ENCODE measurements at places on chromosomes 7 and 10. TPM values are rescaled to one million over a fixed set of nuclear protein-coding genes. Genes with fewer than 3 reads are reported as not detected.

Gene TBXAS1
- 1.1 TPM for total RNA-seq

- H3K36me3 ChIP-seq: no peaks in the 10 kb centered on the region
- peaks cover 69% of the 10 kb centered on the region for H3K27me3 ChIP-seq
- H3K4me3 ChIP-seq: peak within 1 kb of the TSS; percentile 36
- H3K27ac ChIP-seq: no peak within 1 kb of the TSS
- H3K4me1 ChIP-seq: no peaks in the 10 kb centered on the region
- DNase-seq: no peak
These were observed at the start of gene KLF14 for GRCh38 chr7:130733931-130734814. Gene KLF14, minus strand, starts transcription at chr7:130734207. Its CDS starts 174 bp downstream, at chr7:130734033.

GRCh38 chr7:20561466-20561865, 54.0 kb upstream of the ABCB5 start:
- no peak overlapping the region for H3K4me3 ChIP-seq
- DNase-seq: no peak
- H3K4me1 ChIP-seq: no peaks in the 10 kb centered on the region
- H3K36me3 ChIP-seq: no peaks in the 10 kb centered on the region
- no peak overlapping the region for H3K27ac ChIP-seq

GRCh38 chr10:66832781-66833422, 92.9 kb upstream of the LRRTM3 start:
- no peaks in the 10 kb centered on the region for H3K27me3 ChIP-seq
- H3K4me1 ChIP-seq: no peaks in the 10 kb centered on the region
- H3K4me3 ChIP-seq: no peak overlapping the region
- no peaks in the 10 kb centered on the region for H3K36me3 ChIP-seq
- no peak for DNase-seq

Data from H1 (cell line).